ENCODE measurements at places on chromosomes 6 and 20.

- no peak for DNase-seq
These were observed 315.7 kb upstream of the ECI2 start for GRCh38 chr6:4451081-4451480.

GRCh38 chr6:139165324-139165723 lies 30.4 kb downstream of the HECA start:
- no peak for DNase-seq

GRCh38 chr6:152121910-152122309 lies 314.4 kb downstream of the ESR1 start:
- DNase-seq = no peak

DNA sequence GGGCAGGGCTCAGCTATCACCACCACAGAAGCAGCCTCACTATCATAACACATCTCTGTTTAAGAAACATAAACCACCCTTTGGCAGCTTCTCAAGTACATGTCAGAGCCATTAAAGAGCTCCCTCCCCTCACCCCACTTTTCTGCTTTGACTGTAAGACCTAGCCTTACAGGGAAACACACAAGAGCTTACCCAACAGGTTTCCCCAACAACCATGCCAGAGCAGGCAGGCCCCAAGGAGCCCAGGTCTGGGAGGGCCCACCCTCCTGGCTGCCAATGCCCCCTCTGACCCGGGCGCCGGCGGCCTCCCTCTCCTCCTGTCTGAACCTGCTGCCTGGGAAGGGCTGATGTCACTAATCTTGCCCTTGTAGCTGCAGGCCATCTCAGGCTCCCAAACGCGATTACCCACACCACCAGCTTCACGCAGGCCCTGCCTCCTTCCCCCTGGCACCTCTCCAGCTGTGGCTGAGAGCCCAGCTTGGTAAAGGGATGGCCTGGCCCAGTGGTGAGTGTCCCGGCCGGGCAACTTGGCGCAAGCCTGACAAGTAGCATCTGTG lies 402.0 kb downstream of the MAFB start:
- no peak for DNase-seq

- DNase-seq = no peak
These were observed 4.8 kb upstream of the GPR31 start for GRCh38 chr6:167162591-167162990.
